ENCODE measurements at places on chromosomes 16 and 17.

DNA sequence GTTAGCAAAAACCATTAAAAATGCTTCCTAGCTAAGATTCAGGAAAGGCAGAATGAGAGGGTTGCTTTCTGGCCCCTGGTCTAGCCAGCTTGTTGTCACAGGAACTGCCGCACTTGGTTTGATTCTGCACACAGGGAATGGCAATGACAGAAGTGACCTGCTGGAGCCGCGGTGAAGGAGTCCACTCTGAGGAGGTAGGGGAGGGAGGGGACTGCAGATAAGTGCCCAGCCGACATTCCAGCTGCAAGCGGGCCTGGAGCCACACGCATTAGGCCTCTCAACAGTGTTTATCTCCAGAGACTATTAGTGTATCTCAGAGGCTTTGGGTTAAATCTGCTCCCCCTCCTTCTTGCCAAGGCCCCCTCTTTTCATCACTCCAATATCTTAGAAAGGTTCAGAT, 38.6 kb downstream of the CDRT15 start:
- no peak for DNase-seq

DNA sequence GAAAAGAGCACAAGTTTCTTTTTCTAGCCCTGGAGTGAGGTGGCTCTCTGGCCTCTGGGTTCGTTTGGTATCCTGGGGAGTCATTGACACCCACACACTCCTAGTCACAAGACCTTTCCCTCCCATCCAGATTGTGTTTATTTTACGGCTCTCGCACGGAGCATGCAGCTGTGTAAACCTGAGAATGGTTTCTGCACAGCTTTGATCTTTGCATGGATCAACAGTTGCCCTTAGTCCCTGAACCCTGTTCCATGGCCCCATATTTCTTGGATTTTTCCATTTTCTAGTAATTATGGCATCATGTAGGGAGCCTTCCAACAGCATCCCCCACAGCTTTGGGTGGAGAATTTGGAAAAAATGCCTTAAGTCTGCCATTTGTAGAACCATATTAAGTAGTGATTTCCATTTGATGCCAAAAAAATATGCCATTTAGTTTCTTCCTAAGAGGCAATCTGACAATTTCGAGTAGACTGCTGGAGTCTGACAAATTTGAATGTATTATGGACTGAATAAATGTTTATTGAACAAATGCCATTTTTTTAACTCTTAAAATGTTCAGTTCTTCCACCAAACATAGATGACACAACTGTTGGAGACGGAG, 197.7 kb downstream of the WWOX start:
- DNase-seq, result no peak

GRCh38 chr16:88415713-88416323, 33.1 kb downstream of the ZNF469 start:
- no peak for DNase-seq

DNA sequence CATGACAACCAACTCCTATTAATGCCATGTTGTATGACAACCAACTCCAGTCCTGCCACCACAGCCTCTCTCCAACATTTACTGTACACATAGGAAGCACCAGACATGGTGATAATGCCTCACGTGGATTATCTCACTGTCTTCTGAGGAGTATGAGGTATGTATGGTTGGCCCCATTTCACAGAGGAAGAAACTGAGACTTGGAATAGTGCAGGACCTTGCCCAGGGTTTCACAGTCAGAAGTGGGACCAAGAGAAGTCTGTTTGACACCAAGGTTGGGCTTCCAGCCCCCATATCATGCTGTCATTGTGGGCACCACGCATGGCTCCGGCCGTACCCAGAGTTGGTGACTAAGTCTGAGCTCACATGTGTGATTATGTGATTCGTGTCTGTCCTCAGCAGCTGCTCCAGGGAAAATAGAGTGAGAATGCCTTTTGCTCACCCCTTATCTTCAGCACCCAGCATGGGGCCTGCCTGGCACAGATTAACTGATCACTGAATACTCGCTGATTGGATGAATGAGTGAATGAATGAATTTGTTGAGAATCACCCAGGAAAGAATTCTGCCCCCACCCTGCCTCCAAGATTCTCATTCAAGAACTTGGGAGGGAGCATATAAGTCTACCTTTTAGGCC, 204.1 kb upstream of the NLRP1 start:
- peak; percentile 57 for DNase-seq

GRCh38 chr16:27235055-27235937, 32.0 kb downstream of the KDM8 start:
- peak; percentile 88 for DNase-seq

- no peak for DNase-seq
These were observed 7.5 kb upstream of the ITGA2B start for GRCh38 chr17:44396946-44397345.

DNA sequence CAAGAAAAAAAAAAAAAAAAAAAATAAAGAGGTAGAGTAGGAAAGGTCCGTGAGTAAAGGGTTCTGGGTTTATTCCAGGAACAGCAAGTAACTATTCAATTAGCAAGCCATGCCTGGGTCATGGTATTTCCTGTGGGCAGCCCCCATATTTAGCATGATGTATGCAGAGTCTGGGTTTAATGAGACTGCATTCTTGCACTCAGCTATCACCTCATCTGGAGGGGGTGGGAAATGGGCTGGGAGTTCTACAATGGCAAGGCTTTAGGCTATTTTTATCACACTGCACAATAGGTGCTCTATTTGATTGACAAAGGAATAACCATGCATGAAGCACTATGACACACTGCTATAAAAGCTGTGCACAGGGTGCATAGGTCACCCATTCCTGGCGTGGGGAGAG, 104.0 kb upstream of the CCL2 start:
- DNase-seq, result peak; percentile 62

- DNase-seq, result no peak
These were observed 16.5 kb upstream of the ST6GALNAC1 start for GRCh38 chr17:76659928-76660655.

DNA sequence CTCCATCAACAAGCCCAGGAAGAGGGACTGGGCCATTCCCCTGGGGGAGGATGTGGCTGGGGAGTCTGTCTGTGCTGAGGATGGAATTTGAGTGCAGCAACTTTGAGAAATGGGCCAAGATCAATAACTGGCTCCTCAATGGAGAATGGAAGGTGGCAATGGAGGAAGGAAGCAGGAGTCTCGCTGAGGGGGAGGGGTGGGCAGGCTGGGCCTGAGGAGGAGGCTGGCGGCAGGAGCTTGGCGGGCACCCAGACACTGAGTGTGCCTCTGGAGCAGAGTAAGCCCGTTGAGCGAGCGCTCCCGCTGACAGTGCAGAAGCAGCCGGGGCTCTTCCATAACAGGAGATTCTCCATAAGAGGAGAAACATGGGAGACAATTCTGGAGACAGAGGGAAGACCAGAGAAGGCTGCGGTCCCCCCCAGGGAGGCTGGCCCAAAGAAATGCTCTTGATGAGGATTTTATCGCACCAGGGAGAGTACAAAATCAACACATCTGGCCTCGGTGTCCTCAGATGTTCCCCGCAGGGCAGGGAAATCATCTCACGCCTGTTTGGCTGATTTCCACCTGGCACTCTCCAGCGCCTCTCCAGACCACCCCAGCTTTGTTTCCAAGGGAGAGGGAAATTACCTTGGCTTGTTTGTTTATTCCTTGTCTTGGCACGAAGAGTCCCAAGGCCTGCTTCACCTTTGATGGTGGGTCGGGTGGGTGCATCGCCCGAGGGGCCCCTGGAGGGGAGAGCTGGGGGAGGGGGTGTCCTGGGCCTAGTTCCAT, 2.8 kb upstream of the MMP15 start:
- peak; percentile 68 for DNase-seq

- DNase-seq, result no peak
These were observed 70.5 kb upstream of the RASL10B start for GRCh38 chr17:35660902-35661301.

DNA sequence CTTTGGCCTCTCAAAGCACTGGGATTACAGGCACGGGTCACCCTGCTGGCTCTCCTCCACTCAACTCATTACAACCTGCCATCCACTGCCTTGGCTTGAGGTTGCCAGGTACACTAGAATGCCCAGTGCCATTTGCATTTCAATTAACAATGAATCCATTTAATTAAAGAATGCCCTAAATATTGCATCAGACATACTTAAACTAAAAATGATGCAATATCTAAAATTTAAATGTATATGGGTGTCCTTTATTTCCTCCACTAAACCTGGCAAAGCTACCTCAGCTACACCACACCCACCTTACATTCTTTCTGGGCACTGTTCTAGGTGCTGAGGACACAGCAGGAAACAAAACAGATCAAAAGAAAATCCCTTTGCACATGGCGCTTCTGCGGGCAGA, 382.2 kb upstream of the ZFHX3 start:
- DNase-seq, result no peak
